COR-L47 (cell line): ENCODE measurements at places on chromosomes 7 and 10.
A peak's percentile ranks its signal among the peaks of the same experiment; 100 is the strongest.

- no peak for DNase-seq
These were observed 6.4 kb upstream of the RALA start for GRCh38 chr7:39617005-39617404.

GRCh38 chr10:29860166-29860565 is 199.2 kb downstream of the JCAD start:
- DNase-seq, result no peak

DNA sequence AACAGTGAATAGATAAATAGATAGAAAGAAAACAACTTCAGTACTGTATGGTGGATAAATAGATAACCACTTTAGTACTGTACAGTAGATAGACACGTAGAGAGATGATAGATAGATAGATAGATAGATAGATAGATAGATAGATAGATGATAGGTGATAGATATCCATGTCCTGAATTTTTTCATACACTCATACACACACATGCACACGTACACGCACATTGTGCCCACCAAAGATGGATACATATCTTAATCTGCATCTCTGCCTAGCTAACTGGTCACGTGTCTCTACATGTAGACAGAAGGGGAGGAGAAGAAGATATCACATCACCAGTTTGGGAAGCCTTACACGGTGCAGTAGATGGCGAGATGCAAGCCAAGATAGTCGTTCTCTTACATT is 99.2 kb downstream of the ARID5B start:
- DNase-seq, result no peak

- no peak for DNase-seq
These were observed 52.3 kb downstream of the TACR2 start for GRCh38 chr10:69364232-69364940.

GRCh38 chr7:10593080-10593479 is 380.6 kb upstream of the PHF14 start:
- no peak for DNase-seq

GRCh38 chr7:18262058-18262457 is 233.5 kb upstream of the HDAC9 start:
- DNase-seq, result peak; percentile 4

DNA sequence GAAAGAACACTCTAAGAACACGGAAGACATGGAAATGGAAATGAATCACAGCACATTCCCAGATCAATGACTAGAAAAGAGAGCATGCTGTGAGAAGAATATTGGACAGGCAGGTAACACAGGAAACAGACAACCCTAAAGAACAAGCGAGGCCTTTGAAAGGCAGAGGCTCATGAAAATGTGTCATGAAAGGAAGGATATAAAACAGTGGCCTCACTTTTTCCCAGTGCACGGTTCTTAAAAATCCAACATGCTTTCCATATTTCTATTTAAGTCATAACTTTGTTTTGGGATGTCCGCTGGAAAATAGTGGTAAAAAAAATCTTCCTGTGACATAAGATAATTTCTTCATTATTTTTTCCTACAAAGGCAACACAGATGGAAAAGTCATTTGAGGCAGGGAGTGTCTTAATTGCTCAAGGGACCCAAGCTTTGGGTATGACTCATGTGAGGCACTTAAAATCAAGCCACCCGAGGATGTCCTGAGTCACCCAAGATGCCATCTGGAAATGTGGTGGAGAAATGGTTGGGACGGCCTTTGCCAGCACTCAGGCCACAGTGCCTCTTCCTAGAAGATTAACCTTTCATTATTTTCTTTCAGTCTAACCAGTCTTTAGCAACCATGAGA is 17.0 kb downstream of the ITIH5 start:
- DNase-seq, result no peak

GRCh38 chr10:86438091-86438749 is 71.6 kb upstream of the GRID1 start:
- DNase-seq, result no peak

GRCh38 chr10:5989756-5990155 is 12.4 kb upstream of the IL15RA start:
- DNase-seq, result no peak

DNA sequence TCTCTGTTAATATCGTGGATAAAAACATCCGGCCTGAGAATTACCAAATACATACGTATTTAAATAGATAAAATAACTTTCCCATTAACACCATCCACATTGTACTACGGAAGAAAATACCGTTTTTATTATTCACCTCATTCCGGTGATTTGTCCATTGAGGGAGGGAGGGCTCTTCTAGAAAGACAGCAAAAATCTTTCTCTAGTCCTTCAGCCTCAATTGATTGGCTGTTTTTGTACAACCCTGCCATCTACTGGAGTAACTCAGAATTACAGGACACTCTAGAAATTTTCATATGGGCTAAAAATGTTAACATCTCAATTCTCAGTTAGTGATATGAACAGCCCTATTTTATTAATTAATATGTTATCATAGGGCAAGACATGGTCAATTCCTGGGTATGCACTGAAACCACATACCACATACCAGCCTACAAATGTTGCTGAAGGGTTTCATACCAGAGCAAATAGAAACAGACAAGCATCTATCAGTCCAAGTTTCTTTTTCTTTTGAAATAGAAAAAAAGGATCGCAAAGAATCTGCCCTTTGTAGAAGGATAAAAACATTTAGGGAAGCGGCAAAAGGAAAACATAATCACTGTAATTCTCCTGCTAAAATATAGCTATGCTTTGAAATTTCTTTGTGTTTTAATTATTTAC is 55.8 kb upstream of the CDCA7L start:
- peak; percentile 30 for DNase-seq

DNA sequence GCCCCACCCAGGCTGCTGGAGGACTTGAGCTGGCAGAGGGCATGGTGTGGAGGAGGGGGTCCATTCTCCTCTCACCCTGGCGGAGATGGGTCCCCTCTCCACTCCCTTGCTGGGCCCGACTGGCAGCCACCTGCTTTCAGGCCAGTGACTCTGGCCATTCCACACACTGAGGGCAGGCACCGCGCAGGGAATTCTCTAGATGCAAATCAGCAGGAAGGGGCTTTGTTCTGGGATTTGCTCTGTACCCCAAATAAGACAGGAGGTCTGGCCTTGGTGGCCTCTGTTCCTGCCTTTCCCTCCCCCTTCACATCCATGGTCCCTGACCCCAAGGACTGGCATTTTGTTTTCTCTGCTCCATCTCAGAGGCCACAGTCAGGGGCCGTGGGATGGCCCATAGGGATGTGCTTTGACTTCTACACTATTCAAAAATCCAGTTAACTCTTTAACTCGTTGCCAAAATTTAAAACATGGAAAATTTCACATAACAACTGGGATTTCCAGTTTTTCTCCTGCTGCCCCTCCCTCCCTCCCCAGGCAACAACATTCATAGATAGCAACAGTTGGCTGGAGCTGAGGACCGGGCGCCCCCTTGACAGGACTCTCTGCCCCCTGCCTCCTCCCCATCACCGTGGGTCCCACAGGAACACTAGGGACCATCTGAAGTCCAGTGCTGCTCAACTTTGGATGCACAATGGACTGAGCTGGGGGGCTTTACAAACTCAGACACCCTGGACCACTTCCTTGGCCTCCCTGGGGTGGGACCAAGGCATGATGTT is 33.9 kb downstream of the PPIF start:
- no peak for DNase-seq

- no peak for DNase-seq
These were observed 194.8 kb downstream of the MAD1L1 start for GRCh38 chr7:2037808-2038522.

- no peak for DNase-seq
These were observed 56.3 kb downstream of the SLC13A1 start for GRCh38 chr7:123143252-123144006.

- DNase-seq, result no peak
These were observed 18.1 kb downstream of the PRKG1 start for GRCh38 chr10:51092402-51092801.

GRCh38 chr10:49653273-49653929 is 26.1 kb upstream of the C10orf53 start:
- DNase-seq, result no peak

DNA sequence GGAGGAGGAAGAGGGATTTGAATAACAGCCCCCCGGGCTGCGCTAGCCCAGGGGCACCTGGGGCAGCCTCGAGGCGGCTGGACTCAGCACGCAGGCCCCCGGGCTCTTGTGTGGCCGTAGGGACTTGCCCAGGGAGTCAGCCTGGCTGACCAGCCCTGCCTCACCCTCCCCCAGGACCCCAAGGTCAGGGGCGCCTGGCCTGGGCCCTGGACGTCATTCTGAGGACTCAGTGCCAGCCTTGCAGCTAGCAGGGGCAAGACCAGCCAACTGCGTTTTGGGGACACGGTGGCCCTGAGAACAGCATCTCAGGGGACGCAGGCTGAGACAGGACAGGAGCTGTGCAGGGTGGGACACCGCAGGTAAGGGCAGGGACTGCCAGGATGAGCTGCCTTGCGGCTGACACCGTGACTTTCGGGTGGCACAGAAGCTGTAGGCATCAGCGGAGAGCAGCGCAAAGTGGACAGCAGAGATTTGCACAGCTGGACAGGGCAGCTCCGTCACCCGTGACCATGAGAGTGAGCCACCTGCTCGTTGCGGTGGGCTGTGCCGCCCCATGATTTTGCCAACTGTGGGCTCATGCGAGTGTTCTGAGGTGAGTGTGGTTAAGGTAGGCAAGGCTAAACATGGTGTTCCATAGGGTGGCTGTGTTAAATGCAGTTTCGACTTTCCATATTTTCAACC is 48.1 kb upstream of the UBE3C start:
- no peak for DNase-seq
